Stimulated activated CD4-positive, alpha-beta T cell treated with anti-CD3 and anti-CD28 coated beads, TNF-alpha, amount 100 ng/mL, for 4 hours (primary cell): ENCODE measurements at places on chromosomes 16 and 17.

DNA sequence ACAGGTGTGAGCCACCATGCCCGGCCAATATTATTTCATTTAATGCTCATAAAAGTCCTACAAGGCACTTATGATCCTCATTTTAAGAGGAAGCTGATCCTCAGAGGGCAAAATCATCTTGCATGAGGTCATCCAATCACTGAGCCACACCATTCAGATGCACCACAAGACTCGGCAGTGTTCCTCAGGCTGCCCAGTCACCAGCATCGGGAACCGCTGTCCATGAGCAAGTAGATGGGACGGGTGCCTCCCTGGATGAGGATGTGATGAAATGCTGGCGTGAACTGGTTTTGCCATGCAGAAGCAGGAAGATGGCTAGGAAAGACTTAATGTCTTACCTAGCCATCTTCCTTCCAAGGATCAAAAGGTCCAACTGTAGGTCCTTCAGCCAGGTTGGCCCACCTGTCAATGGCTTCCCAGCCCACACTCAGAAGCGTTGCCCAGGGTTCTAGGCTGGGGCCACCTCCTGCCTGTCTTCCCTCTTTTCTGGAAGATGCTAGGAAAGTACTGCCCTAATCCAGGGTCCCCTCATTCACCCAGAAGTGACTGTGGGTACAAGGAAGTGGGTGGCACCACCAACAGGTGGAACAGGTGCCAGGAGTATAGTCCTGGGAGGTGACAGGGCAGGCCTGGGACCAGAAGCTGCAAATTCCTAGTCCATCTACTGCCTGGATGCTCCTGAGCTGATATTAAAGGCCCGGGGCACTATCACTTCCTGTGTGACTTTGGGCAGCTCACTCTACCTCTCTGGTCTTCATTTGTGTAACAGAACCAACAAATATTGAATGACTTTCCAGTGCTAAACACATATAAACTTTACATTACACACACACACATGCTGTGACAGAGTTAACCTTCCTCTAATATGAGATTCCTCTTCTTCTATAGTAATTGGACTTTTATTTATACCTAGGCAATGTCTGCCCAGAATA, 32.2 kb upstream of the CRYBA1 start:
- no peak for DNase-seq

GRCh38 chr16:80323808-80324195, 217.0 kb upstream of the DYNLRB2 start:
- DNase-seq, result no peak

DNA sequence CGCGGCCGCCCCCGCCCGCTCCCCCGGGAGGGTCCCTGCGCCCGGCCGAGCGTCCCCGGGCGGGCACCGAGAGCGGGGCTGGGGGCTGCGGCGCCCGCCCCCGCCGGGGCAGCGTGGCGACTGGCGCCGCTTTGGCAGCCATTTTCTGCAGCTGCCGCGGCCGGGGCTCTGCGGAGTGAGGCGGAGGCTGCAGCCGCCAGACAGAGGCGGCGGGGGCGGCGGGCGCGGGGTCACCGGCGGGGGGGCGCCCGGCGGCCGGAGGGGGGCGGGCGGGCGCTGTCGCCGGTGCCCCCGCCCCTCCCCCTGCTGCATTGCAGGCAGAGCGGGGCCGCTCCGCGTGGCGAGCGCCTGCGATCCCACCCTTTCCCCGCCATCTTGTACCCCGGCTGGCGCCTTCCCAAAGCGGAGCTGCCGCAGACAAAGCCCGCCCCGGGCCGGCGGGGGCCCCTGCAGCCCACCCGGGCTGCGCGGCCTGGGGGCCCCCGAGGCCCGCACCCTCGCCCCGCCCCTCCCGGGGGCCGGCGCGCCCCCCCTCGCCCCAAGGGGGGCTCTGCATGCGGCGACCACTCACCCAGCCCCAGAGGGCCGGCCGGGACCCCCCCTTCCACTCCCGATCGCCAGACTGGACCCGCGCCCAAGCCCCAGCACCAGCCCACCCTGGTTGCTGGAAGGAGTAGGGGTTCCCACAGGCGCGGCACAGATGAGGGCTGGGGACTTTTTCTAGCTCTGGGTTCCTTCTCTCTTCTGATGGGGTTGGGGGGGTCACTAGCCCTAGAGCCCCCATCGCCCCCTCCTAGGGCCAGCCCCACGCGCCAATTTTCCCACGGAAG, 16.6 kb upstream of the CBX8 start:
- no peak for DNase-seq

DNA sequence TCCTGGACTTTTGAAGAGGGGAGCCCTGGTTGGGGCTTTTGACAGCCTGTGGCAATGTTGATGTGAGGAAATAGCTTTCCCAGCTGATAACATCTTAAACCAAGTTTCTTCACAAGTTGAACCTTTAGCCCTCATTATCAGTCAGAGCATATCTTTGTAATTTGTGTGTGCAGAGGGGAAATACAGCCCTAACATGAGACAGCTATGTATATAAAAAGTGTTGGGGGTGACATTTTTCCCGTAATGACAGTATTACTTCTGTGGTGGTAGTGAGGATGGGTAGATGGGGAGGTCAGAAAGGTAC, 221.1 kb downstream of the FTO start:
- DNase-seq, result no peak

DNA sequence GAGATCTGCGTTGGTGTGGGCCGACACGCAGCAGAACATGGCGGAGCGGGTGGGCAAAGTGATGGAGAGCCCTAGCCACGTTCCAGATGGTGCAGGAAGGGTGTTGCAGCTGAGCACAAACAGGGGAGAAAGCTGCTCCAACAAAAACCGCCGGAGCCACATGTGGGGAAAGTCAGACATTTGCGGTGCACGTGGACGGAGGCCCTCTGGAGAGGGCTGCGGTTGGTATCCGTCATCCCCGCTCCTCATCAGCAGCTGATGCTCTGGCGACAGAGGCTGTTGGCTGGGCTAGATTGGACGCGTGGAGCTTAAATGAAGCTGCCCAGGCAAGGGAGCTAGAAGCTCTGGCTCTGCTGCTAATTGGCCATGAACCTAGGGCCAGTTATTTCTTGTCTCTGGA, 43.5 kb upstream of the ADCY9 start:
- DNase-seq, result no peak
